Uterus (tissue), 4 donors: ENCODE measurements at places on chromosomes 2 and 18. TPM values are rescaled to one million over a fixed set of nuclear protein-coding genes. Genes with fewer than 3 reads are reported as not detected.

- DNase-seq = no peak
These were observed 8.2 kb upstream of the TANC1 start for GRCh38 chr2:158960193-158960592.

DNA sequence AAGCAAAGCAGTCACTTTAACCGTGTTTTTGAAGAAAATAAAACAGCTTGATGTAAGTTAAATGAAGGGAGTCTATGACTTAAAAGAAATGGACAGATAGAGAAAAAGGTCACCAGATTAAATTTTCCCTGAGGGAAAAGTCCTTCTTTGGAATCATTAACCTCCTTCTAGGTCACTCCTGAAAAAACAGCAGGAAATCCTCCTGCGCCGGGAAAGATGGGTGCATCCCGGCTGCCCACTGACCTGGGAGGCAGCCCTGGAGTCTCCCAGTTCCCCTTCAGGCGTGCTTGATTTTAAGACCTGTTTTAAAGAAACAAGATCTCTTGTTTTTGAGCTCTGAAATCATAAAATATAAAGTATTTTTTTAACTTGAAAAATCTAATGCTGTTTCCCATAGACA, 18.4 kb upstream of the ZNF521 start:
- DNase-seq = no peak

GPR55 gene
- total RNA-seq = not detected

DNA sequence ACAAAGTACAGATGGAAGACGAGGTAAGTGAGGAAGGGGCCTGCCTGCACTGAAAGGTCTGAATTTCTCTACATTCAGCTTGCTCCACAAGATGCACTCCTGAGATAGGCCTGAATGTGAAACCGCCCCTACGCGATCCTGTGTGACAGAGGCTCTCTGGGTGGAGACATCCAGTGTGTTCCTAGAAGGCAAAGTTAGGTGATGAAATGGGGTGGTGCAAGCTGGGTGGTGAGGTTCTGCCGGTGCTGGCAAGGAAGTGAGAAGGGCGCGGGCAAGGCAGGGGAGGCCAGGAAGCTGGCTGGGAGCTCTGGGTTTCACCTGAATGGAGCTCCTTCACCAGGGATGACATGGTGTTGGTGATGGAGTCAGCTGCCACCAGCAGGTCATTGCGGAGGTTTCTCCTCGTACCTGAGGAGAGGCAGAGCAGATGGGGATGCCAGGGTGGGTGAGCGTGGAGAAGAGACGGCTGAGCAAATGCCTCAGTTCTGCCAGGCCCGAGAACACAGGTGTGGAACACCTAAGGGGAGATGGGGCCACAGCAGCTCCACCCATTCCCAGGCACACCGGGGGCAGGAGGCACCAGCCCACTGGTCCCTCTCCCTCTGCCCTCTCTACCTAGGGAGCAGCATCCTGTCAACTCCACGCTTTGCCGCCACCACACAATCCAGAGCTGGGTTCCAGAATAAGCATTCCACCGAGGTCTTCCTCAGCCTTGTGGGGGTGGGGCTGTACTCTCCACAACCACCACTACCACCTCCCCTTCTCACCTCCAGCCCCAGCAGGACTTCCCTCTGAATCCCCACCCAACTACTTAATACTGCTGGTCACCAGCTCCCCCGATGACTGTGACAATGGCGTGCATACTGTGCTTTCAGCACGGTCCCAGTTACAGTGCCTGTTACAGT, 45.5 kb upstream of the DNMT3A start:
- DNase-seq = no peak

TOGARAM2 gene
- total RNA-seq = 0.61 TPM

DNA sequence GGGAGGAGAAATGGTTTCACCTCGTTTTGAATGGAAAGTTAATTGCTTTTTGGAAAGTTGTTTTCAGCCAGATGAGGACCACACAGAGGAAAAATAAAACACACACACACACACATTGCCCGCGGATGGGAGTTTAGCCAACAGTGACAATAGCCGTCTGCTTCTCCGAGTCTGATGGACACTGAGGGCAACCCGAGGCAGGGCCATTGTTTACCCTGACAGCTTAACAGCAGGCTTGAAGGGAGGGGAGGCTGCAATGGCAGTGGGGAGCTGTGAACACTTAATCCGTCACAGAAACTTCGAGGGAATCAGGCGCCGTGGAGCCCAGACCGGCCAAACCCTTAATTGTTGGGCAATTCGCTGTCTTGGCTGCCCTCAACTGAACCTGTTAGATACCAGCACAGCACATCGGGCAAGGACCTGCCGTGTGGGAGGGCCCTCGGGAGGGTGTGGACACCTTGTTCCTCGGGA, 145.9 kb downstream of the ACKR3 start:
- no peak for DNase-seq

DNA sequence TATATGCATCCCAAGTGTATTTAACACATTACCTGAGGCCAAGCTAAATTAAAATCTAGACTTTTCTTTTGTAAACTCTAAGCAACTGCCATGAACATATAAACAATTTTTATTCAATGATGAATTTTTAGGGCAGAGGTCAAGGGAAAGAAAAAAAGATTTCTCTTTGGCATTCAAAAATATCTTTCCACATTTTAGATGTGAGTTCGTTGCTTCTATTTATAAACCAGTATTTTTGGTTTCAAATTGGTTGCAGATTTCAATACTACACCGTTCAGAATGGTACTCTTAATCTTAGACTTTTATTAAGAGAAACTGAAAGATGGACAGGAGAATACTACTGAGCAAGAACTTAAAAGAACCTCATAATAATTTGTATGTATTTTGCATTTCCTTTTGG, 293.6 kb upstream of the CCDC68 start:
- no peak for DNase-seq

SERPINB7 gene
- total RNA-seq = not detected

GRCh38 chr2:27830656-27831055, 59.1 kb downstream of the MRPL33 start:
- DNase-seq = no peak

GRCh38 chr2:88637464-88637863, 10.2 kb upstream of the EIF2AK3 start:
- no peak for DNase-seq

DSEL gene
- 55.2 TPM for total RNA-seq

GRCh38 chr2:1595274-1595673, 149.0 kb downstream of the PXDN start:
- no peak for DNase-seq

DNA sequence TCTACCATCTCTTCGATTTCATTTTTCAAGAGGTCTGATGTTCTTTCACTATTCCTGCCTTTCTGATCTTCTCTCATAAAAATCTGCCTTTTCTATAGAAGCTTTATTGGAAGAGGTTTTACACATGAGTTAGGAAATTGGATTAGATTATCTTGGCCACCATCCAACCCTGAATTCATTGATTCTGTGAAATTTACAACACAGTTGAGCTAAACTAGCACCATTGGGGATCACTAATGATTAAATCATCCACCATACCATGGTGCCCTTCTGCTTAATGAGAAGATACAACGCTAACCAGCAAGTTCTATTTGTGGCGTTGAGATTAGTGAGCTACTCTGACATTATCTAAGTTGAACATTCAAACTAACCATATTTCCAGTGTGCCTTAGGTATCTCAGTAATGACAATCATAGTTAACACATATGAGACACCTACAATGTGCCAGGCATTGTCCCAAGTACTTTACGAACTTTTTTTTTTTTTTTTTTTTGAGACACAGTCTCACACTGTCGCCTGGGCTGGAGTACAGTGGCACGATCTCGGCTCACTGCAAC, 17.3 kb upstream of the LBH start:
- no peak for DNase-seq
